Stimulated activated CD4-positive, alpha-beta T cell treated with anti-CD3 and anti-CD28 coated beads, TNF-alpha, amount 100 ng/mL, for 48 hours (primary cell): ENCODE measurements at places on chromosomes 3 and 15.

DNA sequence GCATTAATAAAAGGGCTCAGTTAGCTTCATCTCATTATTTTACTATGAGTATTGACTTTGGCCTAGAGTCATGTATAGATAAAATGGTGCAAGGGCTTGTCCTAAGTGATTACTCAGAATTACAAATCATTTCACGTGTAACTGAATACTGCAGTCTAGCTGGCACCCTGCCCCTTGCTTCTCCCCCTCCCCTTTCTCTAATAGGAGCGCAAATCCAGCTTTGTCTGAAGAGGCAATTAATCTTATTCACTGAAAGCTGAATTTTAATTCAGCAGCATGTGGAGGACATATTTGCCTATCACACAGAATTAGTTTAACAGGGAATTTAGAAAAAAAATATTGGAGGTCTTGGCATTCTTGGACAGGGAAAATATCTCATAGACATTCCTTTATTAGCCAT is 412.1 kb upstream of the DPH6 start:
- no peak for DNase-seq

DNA sequence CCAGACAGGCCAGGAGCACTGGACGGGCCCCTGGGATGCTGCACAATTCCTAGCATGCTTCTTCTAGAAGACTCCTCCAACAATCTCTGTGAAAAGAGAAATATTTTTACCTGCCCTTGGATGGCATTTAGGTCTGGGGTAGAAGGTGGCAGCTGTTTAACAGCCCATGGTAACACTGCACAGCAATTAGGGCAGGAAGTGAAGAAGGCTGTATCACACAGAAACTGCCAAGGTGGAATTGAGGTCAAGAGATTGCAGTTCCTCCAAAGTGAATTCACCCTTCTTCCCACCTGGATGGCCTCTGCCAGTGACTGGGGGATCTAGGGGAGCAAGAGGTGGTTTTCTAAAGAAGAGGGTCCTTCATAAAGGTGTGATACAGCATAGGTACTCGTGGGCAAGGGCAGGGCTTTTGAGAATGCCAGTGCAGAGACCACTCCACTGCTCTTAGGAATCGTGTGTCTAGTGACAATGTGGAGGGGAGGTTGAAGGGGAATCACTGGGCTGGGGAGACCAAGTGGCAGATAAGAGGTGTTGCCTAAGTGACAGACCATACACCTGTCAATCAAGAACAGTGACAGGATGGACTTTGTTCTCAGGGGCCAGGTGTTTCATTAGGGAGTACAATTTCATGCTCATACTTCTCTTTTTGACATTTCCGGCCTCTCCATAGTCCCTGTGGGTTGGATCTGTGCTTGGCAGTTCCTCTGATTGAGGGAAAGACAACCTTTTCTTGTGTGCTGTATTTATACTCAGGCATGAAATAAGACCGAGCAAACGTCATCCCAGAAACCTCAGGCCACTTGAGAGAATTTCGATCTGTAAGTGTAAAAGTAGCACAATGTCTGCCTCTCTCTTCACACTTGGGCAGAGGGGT is 83.5 kb upstream of the BCL6 start:
- no peak for DNase-seq

GRCh38 chr15:67915461-67916374 is 75.9 kb upstream of the RNU6-1 start:
- no peak for DNase-seq

DNA sequence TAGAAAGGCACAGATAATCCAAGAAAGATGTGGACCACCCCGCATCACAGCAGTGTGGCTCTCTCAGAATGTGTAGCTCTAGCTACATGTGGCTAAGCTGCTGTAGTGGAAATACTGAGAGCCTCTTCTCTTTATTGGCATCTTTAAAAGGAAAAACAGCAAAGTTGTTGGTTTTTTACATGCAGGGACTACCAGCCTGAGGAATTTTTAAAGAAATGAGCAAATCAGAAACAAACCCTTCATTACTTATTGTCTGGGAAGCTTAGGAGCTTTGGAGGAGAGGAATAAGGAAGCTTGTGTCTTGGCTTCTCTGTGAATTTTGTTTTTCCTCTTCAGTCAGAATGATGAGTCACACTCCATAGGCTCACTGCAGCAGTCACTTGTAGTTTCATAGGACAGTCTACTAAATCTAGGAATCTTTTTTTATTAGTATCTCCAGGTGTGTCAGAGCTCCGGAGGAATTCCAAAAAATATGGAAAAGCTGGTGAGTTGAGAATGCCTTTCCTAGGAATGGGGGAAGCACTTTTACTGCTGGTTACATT is 27.5 kb downstream of the POLG start:
- DNase-seq, result no peak

DNA sequence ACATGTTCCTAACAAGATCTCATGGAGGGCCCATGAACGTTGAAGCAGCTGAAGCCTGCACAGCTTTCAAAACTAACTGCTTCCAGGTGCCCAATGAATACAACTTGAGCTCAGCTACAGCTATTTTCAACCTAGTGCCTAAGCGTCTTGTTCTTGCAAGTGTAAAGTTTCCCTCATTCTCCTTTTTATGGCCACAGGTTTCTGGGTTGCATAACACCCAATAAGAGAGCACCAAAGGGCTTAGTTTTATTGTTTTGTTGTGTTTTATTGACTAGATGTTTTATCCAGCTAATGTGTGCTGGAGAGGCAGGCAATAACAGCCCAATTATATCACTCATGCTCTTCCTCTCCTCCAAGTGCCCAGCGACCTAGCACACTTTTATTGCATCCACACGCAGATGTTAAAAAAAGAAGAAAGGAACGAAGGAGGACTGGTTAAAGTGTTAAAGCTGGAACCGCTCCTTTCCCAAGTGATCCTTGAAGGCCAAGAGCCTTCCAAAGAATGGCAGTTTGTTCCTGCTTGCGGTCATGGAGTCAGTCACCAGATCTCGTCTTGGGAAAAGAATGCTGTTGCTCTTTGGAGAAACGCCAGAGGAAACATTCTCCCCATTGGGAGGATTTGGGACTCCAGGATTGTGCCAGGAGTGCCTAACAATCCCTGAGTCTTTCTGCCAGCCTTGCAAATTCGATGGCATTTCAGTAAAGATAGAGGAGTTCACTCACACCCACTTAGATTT is 156.9 kb downstream of the MEX3B start:
- no peak for DNase-seq

GRCh38 chr3:19074257-19074900 is 73.9 kb upstream of the KCNH8 start:
- DNase-seq, result no peak

DNA sequence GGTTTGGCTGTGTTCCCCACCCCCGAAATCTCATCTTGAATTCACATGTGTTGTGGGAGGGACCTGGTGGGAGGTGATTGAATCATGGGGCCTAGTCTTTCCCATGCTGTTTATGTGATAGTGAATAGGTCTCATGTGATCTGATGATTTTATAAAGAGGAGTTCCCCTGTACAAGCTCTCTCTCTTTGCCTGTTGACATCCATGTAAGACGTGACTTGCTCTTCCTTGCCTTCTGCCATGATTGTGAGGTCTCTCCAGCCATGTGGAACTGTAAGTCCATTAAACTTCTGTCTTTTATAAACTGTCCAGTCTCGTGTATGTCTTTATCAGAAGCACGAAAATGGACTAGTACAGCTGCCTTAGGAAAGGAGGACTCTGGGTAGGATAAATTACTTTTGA is 976.7 kb downstream of the MCTP2 start:
- DNase-seq, result no peak
